ENCODE measurements at places on chromosomes 11 and 22.
A peak's percentile ranks its signal among the peaks of the same experiment; 100 is the strongest.

DNA sequence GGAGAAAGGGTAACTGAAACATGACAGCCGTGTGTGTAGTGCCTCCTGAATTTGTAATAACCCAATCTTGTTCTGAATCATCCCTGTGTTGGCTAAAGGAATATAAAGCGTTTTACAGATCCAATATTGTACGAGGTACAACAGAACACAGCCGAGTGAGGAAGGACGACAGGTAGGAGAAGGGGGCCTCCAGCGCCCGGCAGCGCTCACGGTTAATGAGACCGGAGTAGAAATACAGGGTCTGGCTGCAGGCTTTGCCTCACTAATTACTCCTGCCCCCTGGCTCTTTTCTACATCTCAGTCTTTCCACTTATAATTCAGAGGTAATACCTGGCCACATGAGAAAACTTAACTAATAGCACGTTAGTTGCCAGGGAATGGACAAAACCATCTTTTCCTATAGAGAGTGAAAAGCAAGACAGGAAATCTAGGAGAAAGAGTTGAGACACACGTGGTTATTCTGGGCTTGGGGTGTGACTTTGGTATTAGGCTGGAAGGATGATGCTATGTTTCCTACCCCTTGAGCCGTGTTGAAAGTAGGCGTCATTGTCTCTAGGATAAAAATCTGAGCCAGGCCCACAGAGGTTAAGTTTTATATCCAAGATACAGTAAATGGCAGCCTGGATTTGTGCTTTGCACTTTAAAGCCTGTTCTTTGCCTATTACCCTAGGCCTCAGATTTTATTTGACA is 54.1 kb downstream of the GRIK4 start:
- DNase-seq: no peak

GRCh38 chr11:42976636-42977217 is 335.1 kb upstream of the API5 start:
- DNase-seq: no peak

- no peak for DNase-seq
Observed at GRCh38 chr22:45877651-45878050, 99.3 kb downstream of the WNT7B start.

DNA sequence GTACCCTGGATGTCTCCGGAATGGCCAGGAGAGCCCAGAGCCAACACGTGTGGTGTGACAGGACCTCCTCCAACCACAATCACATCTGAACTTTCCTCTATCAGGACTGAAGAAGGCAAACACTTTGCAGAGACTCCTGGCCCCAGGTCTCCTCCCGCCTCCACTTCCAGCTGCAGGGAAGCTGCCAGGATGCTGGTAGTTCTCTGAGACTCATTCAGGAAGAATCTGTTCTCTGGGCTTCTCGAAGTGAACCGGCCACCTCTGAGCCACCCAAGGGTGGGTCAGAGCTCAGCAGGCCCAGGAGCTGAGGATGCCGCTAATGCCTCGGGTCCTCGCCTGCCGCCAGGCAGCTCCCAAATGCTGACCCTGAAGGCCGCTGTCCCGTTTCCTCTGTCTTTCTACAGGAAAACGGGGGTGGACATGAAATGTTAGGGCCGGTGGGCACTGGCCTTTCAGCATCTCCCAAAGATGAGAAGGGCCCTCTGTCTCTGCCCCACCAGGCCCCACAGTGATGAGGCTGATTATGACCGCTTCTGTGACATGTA is 789.9 kb downstream of the BRD1 start:
- no peak for DNase-seq

- DNase-seq: no peak
Observed at GRCh38 chr11:133832096-133832990, 13.0 kb downstream of the SPATA19 start.

GRCh38 chr11:67391304-67392182 is at the start of gene RAD9A:
TSS of gene RAD9A (plus strand) at chr11:67391986. CDS start at chr11:67392045, 59 bp downstream.
- DNase-seq: peak; percentile 98

GRCh38 chr11:44029507-44029845 is 18.3 kb upstream of the ACCSL start:
- no peak for DNase-seq

DNA sequence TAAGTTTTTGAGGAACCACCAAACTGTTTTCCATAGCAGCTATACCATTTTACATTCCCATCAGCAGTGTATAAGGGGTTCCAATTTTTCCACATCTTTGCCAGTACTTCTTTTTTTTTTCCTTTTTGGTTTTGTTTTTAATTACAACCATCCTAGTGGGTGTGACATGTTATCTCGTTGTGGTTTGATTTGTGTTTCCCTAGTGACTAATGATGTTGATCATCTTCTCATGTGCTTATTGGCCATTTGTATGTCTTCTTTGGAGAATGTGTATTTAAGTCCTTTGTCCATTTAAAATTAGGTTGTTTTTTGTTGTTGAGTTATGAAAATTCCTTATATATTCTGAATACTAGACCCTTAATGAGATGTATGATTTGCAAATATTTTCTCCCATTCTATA is 59.3 kb downstream of the STIM1 start:
- DNase-seq: no peak

DNA sequence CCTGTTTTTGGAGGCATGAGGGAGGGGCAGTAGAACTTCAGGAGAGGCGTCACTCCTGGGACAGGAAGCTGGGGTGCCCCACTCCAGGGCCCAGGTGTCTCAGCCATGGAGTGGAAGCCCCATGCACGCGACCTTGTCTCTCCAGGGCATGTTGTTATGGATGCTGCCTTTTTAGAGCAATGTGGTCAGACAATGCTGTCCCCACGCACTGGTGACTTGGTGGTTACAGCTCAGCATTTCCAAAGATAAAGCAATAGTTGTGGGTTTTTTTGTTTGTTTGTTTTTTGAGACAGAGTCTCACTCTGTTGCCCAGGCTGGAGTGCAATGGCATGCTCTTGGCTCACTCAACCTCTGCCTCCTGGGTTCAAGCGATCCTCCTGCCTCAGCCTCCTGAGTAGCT is 22.3 kb downstream of the EIF4G2 start:
- DNase-seq: no peak

DNA sequence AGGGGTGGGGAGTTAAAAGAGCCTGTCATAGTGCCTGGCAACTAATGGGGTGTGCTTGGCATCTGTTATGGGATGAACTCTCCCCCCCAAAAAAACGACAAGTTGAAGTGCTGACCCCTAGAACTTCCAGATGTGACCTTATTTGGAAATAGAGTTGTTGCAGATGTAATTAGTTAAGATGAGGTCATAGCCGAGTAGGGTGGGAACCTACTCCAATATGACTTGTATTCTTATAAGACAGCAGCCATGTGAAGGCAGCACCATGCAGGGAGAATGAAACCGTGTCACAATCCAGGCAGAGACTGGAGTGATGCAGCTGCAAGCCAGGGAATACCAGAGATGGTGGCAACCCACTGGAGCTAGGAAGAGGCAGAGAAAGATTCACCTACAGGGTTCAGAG is 394.5 kb downstream of the TENM4 start:
- no peak for DNase-seq

DNA sequence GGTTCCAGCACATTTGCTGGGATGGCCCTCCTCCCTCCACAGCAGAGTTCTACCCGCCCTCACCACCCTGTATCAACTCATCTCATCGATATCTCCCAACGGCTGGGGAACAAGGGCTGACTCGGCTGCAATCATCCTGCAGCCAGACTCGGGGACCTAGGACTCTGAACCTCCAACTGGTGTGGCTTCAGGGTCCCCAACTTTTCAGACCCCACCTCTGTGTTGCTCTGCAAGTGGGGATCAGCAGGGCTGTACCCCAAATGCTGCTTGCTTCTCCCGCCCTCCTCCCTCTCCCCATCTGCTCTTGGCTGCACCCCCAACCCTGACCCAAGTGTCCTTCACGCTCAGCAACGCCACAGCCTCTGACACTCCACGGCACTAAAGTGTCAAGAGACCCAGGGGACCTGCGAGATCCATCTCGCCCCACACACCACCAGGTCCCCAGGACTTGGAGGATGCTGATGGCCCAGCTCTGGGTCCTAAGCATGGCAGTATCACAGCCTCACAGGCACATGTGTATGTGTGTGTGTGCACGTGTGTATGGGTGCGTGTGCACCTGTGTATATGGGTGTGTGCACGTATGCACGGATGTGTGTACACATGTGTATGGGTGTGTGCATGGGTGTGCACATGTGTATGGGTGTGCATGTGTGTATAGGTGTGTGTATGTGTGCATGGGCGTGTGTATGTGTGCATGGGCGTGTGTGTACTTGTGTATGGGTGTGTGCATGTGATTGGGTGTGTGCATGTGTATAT is 26.4 kb downstream of the KCNQ1 start:
- DNase-seq: no peak

DNA sequence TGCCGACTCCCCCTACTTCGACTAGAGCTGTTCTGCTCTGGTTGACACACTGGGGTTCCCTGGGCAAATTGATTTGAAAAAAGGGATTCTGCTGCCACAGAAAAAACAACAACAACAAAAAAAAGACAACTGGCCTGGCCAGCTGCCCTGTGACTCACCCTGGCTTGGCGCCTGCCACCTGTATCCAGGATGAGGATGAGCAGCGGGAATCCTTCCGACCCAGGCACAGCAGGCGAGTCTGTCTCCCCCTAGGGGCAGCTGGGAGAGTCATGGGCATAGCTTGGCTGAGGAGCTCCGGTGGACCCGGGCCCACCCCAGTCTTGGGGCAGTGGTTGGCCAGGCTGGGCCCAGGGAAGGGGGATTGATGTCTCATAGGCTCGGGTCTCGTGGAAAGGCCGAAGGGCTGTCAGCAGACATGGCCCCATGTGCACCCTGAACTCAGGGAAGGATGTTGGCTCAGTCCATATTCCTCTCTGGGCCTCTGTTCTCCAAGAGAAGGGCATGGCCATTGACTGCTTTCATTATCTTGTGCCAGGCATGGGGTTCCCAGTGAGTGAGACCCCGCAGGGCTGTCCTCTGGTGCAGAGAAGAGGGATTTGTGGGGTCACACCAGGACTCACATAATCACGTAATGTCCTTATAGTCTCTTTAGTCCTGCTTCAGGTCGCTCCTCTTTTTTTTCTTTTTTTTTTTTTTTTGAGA is 10.4 kb upstream of the SUN2 start:
- DNase-seq: peak; percentile 67

- no peak for DNase-seq
Observed at GRCh38 chr11:100003985-100004384, 683.1 kb upstream of the ARHGAP42 start.

- DNase-seq: no peak
Observed at GRCh38 chr11:55658031-55658573, 3.9 kb upstream of the OR4C6 start.

DNA sequence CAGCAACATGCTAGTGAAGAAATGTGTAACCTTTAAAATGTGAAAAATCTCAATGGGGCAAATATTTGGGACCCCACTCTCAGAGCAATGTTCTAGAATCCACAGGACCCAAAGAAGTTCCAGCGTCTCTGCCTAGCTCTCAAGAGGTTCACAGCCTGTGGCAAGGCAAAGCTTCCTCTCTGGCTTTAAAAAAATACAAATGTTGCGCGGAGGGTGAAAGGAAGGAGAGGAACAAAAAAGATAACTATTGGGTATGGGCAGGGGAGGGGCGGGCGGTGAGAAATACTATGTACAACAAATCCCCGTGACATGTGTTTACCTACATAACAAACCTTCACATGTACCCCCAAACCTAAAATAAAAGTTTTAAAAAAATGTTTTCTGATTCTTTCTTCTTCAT is 53.6 kb downstream of the PITPNB start:
- DNase-seq: no peak

- no peak for DNase-seq
Observed at GRCh38 chr11:70422692-70423522, 24.6 kb downstream of the CTTN start.

GRCh38 chr11:46741600-46742484 is 22.8 kb downstream of the F2 start:
- DNase-seq: no peak

DNA sequence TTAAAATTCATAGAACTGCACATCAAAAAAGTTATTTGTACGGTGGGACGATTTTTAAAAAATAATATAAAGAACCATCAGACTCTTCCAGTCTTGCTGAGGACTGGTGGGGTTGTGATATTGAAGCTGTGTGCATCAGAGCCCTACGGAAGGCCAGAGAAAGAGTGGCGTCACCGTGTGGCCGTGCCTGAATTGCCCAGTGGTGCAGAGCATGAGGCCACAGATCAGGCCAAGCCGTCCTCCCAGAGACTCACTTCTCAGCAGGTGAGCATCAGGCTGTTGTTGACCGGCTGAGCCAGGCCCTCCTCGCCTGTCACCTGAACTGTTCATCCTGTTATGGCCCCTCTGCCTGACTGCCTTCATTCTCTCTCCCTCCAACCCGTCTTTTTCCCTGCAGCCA is 1013.9 kb downstream of the TBC1D22A start:
- no peak for DNase-seq

DNA sequence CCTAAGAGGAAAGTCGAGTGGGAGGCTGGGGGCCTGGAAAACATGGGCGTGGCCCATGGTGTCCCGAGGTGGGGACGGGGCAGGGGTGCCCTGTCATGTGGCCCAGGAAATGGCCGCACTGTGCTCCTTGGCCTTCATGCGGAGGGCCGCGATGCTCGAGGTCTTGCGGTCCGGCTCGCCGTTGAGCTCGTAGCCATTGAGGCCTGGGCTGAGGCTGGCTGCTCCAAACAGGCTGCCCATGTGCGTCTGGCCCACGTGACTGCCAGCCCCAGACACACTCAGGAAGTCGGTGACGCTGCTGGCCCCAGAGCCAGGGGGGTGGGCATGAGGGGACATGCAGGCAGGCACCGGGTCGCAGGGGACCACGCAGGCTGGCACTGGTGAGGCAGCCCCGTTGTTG is 45.2 kb downstream of the ALX4 start:
- DNase-seq: no peak

DNA sequence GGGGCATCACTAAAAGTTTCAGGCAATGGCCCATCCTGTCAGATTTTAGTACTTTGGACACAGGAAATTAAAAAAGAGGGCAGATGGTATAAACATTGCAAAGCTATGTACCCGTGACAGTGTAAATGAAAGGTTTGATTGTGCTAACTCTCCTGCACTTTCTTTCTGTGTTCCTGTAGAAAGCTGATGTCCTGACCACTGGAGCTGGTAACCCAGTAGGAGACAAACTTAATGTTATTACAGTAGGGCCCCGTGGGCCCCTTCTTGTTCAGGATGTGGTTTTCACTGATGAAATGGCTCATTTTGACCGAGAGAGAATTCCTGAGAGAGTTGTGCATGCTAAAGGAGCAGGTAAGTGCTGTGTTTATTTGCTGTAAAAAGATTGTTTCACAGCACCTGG is 10.3 kb downstream of the CAT start:
- DNase-seq: peak; percentile 7

DNA sequence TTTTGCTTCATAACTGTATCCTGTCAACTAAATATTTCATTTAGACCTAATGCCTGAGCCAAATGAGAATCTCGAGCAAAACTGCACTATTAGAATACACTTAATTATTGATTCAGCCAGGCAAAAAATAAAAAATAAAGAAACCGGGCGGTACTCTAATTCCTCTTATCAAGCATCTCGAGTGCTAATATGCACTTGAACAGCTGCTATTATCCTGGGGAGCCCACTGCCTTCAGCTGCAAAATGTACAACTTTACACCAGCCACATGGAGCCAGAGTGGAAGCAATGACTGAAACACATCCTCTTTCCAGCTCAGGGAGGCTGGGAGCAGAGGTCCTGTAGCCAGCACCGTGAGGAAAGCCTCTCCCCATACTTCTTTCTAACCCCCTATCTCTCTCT is 390.0 kb upstream of the CADM1 start:
- no peak for DNase-seq
